ENCODE measurements at places on chromosomes 12 and 14.

DNA sequence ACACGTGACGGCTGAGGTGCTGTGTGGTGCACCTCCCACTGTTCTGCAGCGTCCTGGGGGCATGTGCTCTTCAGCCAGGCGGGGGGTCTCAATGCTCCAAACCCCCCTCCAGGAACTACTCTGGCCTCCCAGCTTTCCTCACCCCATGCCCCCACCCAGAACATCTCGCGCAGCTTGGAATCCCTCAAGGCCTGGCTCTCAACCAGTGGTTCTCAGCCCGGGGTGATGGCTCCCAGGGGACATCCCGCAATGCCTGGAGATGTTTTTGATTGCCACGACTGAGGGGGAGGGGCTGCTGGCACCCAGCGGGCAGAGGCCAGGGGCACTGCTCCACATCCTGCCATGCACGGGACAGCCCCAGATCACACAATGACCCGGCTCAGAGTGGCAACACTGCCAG is 78.9 kb upstream of the DICER1 start:
- no peak for DNase-seq

- no peak for DNase-seq
Observed at GRCh38 chr12:129753586-129753985, 150.2 kb downstream of the TMEM132D start.

- DNase-seq, result no peak
Observed at GRCh38 chr14:104863923-104864266, 1.2 kb upstream of the CEP170B start.

GRCh38 chr12:100171248-100171647 is 28.6 kb upstream of the BLTP3B start:
- DNase-seq, result no peak

DNA sequence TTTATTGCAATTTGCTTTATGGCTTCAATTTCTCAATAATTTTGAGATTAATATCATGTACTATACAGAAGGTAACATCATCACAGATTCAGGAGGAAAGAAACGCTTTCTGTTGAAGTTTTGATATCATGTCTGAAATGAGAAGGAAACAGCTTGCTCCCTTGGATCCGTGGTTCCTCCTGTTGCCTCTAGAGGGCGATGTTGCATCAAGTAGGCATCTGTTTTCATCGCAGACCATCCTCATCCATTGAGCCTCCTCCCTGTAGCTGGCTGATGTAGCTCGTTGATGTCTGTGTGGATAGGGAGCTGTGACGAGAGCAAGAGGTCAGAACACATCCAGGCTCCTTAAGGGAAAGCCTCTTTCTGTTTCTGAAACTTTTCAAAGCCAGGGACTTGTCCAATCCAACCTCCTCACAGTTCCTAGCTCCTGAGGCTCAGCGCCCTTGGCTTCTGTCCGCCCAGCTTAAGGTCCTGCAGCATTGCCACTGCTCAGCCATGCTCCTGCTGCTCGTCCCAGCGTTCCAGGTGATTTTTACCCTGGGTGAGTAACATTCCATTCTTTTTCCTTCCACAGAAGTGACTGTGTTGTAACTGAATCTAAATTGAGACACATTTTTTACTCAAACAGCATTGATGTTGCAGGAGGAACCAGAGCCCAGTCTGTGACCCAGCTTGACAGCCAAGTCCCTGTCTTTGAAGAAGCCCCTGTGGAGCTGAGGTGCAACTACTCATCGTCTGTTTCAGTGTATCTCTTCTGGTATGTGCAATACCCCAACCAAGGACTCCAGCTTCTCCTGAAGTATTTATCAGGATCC is 304.8 kb upstream of the OR4E1 start:
- peak; percentile 25 for DNase-seq

GRCh38 chr12:2797721-2798418 is 3.1 kb downstream of the FKBP4 start:
- DNase-seq, result no peak

- DNase-seq, result no peak
Observed at GRCh38 chr12:113228394-113229028, 7.2 kb downstream of the TPCN1 start.

DNA sequence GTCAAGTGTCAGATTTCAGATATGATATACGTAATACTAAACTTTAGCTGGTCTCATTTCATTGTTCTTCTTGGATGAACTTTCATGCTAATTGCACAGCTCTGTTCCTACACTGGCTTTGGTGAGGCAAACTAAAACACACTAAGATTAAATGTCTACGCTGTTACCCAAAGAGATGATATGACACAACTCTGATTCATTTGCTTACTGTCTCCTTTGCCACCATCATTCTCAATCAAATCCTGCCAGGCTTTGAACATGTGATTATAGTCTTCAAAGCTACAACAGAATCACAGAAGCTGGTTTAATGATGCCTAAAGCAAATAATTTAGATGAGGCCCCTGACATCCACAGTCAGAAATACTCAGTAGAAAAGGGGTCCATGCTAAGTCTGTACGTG is 37.7 kb downstream of the MDGA2 start:
- DNase-seq, result no peak
